ENCODE measurements at places on chromosomes 16 and 17. TPM values are rescaled to one million over a fixed set of nuclear protein-coding genes. Genes with fewer than 3 reads are reported as not detected.

MMP25 gene
- 0.20 TPM for total RNA-seq

KRTAP16-1 gene
- total RNA-seq = not detected

COX6A2 gene
- total RNA-seq = not detected

PYDC1 gene
- not detected for total RNA-seq

VTN gene
- total RNA-seq = not detected

EFCAB3 gene
- total RNA-seq = not detected

MAPT gene
- 0.10 TPM for total RNA-seq

BRIP1 gene
- total RNA-seq = 8.8 TPM

ENPP7 gene
- total RNA-seq = not detected

TBC1D3I gene
- total RNA-seq = not detected

CCL8 gene
- not detected for total RNA-seq

CDYL2 gene
- 7.3 TPM for total RNA-seq

FMNL1 gene
- 41.4 TPM for total RNA-seq

PLA2G10 gene
- not detected for total RNA-seq

PRR15L gene
- not detected for total RNA-seq

DHX58 gene
- total RNA-seq = 5.7 TPM

CRYBA1 gene
- total RNA-seq = not detected

CDRT15 gene
- total RNA-seq = not detected

ANKRD13B gene
- 17.9 TPM for total RNA-seq

ABAT gene
- not detected for total RNA-seq

ARHGAP44 gene
- total RNA-seq = 1.00 TPM

OTOA gene
- total RNA-seq = 0.11 TPM

NHLRC4 gene
- 0.07 TPM for total RNA-seq

GPR142 gene
- not detected for total RNA-seq

ADORA2B gene
- total RNA-seq = 2.8 TPM

KIF2B gene
- total RNA-seq = 0.17 TPM

MYLK3 gene
- 0.17 TPM for total RNA-seq

FOXC2 gene
- total RNA-seq = 1.1 TPM

CDH16 gene
- total RNA-seq = not detected

USP6 gene
- total RNA-seq = not detected

EPN2 gene
- total RNA-seq = 15.8 TPM

KRTAP9-2 gene
- total RNA-seq = not detected

KRT28 gene
- not detected for total RNA-seq

ZNRF1 gene
- total RNA-seq = 29.5 TPM

GNG13 gene
- total RNA-seq = not detected

CCL4L2 gene
- total RNA-seq = not detected

CSH2 gene
- total RNA-seq = not detected

TNFRSF17 gene
- total RNA-seq = not detected

SDR42E2 gene
- not detected for total RNA-seq

AURKB gene
- 161 TPM for total RNA-seq

CCL15 gene
- not detected for total RNA-seq

RAB37 gene
- 0.11 TPM for total RNA-seq

SLC35G6 gene
- not detected for total RNA-seq

ATP2C2 gene
- total RNA-seq = not detected

MRM1 gene
- 19.6 TPM for total RNA-seq

CCL13 gene
- total RNA-seq = not detected

SHBG gene
- total RNA-seq = not detected

ABCA10 gene
- 0.05 TPM for total RNA-seq

HP gene
- total RNA-seq = not detected

UBALD2 gene
- 65.9 TPM for total RNA-seq

SBK1 gene
- 0.02 TPM for total RNA-seq

KRTAP4-3 gene
- total RNA-seq = not detected

TBC1D3G gene
- total RNA-seq = not detected

TTLL6 gene
- total RNA-seq = 0.21 TPM

IL32 gene
- 2.5 TPM for total RNA-seq

ACTG1 gene
- 7,335 TPM for total RNA-seq

MT1E gene
- 533 TPM for total RNA-seq

All from HT1080 (cell line).